ENCODE measurements at places on chromosomes 11 and 22.

GRCh38 chr11:83006877-83007330 lies 64.8 kb downstream of the RAB30 start:
- no peak for DNase-seq

DNA sequence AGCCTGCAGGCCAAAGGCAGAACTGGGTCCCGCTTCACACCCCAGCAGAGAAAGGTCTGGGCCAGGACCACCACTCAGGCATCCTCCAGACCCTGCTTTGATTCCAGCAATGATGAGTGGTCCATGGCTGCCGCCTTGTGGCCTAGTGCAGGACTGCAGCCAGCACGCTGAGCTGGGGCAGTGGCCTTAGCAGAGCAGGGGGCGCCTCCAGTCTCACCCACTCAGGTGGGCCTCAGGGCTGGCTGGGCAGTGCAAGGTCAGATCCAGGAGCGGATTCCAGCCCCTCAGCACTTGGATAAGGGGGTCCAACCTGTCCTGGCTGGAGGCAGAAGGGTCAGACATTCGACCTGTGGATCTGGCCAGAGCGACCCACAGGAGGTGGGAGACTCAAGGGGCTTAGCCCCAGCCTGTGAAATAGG lies 9.6 kb upstream of the PDE2A start:
- peak; percentile 43 for DNase-seq

DNA sequence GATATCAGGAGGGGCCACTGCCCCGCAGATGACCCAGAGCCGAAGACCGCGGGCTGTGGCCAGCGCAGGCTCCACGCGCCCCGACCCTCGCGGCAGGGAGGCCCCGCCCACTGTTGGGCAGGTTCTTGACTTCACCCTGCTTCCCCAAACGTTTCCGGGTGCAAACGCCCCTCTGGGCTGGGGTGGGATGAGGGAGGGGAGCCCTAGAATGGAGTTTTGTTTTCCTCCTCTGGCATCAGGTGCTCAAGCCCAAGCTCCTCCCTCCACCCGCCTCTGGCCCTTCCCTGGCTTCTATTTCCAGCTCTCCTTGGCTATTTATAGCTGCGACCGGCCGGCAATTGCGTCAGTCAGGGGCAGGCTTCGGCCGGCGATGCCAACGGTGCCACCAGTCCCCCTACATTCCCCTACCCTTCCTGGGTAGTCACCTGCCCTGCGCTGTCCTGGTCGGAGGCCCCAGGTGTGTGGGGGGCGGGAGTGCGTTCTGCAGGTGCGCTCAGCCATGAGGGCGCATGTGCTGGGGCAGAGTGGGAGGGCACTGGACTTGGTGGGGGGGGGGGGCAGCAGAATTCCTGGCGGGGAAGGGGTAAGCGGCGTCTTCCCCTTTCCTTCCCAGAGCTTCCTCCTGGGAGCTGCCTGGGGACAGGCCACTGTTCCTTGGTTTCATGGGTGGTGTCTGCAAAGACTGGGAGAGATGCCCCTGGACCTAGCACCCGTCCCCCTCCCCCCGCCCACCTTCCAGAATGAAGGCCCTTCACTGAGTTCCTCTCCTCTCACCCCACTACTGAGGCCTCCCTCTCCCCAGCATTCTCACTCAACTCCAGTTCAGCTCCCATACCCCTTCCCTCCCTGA lies 23.6 kb downstream of the DUSP8 start:
- peak; percentile 87 for DNase-seq

- DNase-seq: no peak
Observed at GRCh38 chr22:17938484-17938924, 85.9 kb downstream of the MICAL3 start.

DNA sequence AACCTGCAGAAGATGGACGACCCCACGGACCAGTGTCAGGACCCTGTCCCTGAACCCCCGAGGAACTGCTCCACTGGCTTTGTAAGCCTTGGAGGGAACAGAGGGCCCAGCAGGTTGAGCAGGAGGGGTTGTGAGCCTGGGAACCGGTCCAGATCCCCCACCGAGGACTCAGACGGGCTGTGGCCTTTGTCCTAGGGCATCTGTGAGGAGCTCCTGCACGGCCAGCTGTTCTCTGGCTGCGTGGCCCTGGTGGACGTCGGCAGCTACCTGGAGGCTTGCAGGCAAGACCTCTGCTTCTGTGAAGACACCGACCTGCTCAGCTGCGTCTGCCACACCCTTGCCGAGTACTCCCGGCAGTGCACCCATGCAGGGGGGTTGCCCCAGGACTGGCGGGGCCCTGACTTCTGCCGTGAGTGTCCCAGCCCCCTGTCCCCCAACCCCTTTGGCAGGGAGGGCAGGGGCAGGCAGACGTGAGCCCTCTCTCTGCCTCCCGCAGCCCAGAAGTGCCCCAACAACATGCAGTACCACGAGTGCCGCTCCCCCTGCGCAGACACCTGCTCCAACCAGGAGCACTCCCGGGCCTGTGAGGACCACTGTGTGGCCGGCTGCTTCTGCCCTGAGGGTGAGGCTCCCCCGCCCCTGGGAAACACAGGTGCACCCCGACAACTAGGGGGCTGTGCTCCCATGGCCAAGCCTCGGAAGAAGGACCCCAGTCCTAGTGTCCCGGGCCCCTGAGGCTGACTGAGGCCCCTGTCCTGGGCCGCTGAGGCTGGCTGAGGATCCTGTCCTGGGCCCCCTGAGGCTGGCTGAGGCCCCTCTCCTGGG lies 6.4 kb downstream of the MUC5AC start:
- DNase-seq: no peak

DNA sequence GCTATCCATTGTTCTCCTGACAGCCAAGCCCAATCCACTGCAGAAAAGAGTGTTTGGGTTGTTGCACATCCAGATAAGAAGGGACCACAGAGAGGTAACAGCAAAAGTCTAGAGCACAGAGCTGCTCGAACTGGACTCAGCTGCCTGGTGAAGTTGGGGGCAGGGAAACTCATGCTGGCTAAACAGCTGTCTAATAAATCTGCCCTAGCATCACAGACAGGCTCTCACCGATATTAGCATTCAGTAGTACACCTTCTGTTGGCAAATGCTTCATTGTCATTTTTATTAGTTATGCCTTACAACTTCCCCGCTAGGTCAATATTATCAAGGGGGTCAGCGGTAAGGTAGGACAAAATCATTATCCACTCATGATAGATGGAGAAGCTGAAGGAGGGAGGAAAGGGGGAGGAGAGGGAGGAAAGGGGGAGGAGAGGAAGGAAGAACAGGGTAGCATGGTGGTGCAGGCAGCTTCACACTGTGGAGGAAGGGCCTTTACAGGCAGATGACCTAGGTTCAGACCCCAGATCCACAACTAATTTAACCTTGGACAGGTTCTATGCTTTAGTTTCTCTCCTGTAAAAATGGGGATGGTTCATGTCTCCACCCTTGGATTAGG lies 102.7 kb downstream of the LARGE1 start:
- no peak for DNase-seq

DNA sequence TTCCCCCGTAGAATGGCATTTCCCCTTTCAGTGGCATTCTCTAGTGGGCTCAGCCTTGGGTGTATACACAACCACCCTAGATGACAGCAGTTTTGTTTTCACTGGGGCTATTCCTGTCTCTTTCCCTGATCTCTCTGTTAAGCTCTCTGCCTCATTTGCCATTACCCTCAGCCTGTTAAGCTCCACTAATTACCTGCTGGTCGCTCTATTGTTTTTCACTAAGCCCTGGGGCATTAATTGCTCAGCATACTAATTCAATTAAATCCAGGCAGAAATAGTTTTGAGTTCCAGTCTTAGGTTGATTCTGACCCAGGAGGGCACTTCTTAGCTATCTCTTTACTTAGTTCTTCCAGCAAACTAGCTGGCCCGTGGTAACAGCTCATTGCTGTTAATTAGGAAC lies 80.0 kb downstream of the BRD1 start:
- DNase-seq: no peak

DNA sequence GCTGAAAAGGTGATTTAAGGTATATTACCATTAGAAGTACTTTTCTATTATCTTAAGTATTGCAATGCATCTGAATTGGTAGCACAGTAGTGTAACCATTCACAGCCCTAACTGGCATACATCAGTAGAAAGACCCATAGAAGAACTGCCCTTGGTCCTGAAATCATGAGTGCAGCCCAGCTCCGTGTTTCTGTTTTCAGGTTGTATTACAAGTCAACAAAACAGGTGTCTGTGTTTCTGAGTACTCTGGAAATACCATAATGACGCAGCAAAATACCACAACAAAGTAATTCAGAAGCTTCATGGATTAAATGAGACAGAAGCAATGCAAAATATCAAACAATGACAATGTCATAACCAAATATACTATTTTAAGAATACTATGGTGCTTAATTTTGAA lies 226.3 kb downstream of the OPCML start:
- no peak for DNase-seq

- DNase-seq: no peak
Observed at GRCh38 chr22:42939941-42940653, 74.9 kb downstream of the PACSIN2 start.

- no peak for DNase-seq
Observed at GRCh38 chr11:77027275-77027674, 6.9 kb upstream of the B3GNT6 start.

DNA sequence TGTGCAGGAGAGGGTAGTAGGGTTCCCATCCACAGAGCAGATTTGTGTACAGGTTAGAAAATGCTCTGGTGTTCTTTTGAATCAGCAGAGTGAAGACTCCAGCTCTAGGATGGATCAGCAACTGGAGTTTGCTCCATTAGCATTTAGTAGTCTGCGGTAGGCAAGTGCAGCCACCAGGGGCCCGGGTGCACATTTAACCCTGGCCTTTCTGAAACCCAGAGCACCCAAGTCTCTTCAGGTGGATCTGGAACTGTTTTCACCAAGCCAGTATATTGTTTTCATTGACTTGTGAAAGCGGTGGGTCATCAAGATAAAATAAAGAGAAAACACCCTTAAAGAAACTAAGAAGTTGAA lies 100.8 kb upstream of the CLPB start:
- DNase-seq: no peak

DNA sequence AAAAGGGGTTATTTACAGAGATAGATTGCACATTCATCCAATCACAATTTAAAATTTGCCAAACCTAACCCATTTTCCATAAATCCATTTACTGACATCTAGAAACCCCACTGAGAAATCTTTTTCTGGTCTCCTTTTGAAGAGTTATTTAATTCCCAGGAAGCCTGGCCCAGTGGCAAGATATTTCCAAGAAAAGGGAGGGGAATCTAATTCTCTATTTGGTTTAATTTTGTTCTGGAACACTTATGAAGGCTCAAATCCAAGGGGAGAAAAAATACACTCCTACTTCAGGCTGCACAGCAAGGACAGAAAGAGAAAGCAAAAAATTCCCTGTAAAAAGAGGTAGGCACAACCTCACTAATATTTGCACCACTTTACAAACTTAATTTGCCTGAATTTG lies 88.2 kb upstream of the LDLRAD3 start:
- DNase-seq: no peak

GRCh38 chr11:61697078-61697502 lies 16.9 kb downstream of the DAGLA start:
- no peak for DNase-seq

DNA sequence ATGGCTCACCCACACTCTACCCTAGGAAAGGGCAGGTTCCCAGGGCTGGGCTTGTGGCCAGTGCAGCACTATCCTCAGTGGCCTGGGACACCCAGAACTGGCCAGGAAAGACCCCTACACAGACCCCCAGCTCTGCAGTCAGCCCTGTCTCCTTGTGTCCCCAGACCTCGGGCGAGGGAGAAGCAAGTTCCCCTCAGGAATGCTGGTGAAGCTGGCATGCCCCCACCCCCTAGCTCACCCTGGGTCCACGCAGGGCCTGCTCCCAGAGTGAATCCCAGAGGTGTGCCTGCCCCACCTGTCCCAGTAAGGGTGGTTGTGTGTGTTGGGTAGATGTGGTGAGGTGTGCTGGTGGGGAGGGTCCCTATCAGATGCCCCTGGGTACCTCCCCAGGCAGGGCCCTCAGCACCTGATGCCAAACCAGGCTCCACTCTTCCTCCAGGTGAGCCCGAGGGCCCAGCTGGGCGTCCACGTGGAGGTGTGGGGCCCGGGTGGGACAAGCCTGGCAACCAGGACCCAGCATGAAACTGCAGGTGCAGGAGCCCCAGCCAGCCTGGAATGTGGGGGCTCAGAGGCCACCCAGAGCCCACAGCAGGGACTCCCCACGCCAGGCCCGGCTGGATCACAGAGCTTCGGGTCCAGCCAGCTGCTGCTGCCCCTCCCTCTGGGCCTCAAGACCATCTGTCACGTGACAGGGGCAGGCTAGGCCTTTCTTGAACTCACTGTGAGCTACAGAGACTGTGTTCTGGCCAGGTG lies 48.4 kb upstream of the KCNQ1OT1 start:
- DNase-seq: no peak

GRCh38 chr11:35990170-35990569 lies 46.3 kb downstream of the LDLRAD3 start:
- DNase-seq: no peak

- DNase-seq: no peak
Observed at GRCh38 chr11:58688789-58689503, 42.8 kb downstream of the GLYAT start.

DNA sequence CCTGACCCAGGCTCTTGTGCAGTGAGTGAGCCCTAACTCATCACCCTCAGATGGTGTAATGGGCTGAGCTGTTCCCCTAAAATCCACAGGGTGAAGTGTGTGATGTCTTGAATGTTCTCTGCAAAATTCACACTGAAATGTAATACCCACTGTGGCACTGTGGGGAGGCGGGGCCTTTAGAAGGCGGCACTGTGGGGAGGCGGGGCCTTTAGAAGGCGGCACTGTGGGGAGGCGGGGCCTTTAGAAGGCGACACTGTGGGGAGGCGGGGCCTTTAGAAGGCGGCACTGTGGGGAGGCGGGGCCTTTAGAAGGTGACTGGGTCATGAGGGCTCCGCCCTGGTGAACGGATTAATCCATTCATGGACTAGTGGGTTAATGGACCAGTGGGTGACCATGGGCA lies 33.0 kb downstream of the CHID1 start:
- no peak for DNase-seq

DNA sequence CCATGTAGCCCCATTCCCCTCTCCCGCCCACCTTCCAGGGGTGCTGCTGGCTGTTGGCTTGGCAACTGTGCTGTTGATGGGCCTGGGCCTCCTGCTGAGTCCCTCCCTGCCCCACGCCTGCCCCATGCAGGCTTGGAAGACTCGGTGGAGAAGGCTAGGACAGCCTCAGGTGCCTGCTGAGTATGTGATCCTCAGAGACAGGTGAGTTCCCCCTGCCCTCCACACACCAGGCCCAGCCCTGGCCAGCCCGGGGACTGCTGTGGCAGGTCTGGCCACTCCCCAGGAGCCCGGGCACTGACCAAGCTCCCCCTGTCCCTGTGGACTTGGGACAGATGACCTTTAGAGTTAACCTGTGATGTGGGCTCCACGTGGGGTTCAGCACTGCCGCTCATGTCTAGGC lies 20.7 kb upstream of the XKR3 start:
- DNase-seq: no peak

DNA sequence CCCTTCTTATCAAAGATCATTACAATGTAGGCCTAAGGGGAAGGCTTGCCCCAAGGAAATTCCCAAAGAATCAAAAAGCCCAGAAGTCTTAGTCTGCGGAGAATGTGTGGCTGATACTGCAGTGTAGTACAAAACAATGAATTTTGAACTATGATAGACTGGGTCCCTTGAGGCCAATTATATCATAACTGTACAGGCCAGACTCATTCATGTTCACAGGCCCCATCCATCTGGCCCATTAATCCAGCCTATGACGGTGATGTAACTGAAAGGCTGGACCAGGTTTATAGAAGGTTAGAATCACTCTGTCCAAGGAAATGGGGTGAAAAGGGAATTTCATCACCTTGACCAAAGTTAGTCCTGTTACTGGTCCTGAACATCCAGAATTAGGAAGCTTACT lies 35.2 kb downstream of the IGLL1 start:
- no peak for DNase-seq

GRCh38 chr11:103395612-103396011 lies 286.4 kb downstream of the DYNC2H1 start:
- DNase-seq: no peak

Measured in heart right ventricle (tissue), 16 donors.